ENCODE measurements at places on chromosomes 1 and 21.

DNA sequence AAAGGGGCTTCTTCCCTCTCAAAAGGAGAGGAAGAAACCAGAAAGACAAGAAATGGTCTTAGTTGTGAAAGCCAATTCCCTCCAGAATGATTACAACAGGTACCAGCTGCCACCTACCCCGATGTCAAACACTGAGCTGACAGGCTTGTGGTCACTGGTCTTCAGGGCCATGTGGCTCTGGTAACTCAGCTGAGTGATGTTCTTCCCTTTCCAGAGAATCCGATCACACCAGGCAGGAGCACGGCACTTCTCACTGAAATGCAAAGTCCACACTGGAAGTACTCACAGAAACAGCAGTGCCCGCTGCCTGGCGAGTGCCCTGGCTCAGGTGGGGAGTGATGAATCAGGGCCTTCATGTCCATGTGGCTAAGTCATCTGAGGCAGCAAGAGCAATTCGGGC lies 18.7 kb upstream of the MTF1 start:
- no peak for DNase-seq

DNA sequence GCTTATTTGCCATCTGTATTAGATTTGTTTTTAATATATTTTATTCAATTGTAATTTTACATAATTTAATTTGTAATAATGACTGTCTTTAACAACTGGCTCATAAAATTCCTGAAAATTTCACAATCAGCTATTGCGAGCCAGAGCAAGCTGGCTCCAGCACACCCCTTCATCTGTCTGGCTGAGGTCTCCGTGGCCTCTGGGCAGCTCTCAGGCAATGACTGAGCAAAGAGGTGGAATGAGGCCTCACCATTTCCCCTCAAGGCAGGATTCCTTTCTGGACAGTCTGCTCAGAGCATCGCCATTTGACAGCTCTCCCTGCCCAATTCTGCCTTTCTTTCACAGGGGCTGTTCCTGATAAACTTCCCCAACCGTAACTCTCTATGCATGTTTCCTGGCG lies 5.8 kb upstream of the KANK4 start:
- no peak for DNase-seq

GRCh38 chr1:167198518-167199133 lies 22.1 kb upstream of the POU2F1 start:
- no peak for DNase-seq

- no peak for DNase-seq
Observed at GRCh38 chr1:75980972-75981897, 49.0 kb upstream of the ASB17 start.

DNA sequence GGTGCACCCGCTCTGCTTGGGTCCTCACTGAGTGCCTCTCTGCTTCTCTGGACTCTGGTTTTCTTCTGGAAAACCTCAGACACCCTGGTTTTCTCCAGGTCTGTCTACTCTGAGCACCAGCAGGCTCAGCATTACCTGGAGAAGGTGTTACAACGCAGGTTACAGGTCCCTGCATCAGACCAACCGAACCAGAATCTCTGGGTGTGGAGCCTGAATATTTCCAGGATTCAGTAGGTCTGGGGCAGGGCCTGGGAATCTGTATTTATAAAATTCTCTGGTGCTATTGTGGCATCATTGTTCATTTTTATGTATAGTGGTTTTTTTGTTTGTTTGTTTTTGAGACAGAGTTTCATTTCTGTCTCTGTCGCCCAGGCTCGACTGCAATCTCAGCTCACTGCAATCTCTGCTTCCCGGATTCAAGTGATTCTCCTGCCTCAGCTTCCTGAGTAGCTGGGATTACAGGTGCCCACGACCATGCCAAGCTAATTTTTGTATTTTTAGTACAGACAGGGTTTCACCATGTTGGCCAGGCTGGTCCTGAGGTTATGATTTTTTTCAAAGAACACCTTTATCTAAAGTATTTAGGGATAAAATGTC lies 1.5 kb upstream of the SLC30A2 start:
- DNase-seq = no peak

DNA sequence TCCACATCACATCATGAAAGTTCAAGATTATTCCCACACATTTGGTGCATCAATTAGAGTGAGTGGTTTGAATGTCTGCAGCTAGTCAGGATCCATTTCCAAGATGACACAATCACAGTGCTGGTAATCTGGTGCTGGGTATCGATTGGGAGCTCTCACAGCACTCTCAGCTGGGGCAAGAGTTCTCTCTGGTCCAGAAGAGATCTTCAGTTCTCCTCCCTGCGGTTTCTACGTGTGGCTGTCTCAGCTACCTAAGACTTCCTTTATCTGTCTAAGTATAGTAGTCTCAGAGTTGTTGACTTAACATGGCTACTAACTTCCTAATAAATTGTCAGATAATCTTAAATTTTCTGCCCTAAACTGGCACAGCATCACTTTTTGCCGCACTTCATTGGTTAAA lies 358.0 kb upstream of the BRINP3 start:
- DNase-seq = no peak

DNA sequence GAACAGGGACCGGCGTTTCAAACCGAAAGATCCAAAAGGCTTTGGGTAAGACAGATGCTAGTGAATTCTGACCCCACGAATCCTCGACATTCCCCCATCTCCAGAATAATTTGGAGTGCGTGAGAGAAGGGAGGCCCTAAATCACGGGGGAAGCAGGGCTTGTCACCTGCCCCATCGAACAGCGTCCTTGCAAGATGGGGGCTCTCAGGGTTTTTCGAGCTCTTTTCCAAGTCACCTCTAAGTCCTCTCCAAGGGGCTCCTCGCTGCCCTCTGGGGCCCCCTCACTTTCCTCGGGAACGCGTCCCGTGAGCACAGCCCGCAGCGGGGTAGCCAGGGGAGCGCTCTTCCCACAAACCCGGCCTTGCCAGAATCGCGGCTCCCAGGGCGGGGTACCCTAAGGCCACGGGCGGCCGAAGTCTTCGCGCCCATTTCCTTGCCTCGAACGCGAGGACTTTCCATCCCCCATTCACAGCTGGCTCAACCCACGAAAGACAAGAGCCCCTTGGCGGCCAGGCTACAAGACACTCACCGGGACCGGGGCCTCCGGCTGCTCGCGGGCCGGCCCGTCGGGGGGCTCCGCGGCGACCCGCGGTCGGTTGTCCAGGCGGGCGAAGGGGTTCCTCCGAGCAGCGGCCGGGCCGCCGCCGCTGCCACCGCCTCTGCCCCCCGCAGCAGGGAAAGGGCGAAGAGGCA lies 546 bp downstream of the DONSON start:
- DNase-seq = no peak

DNA sequence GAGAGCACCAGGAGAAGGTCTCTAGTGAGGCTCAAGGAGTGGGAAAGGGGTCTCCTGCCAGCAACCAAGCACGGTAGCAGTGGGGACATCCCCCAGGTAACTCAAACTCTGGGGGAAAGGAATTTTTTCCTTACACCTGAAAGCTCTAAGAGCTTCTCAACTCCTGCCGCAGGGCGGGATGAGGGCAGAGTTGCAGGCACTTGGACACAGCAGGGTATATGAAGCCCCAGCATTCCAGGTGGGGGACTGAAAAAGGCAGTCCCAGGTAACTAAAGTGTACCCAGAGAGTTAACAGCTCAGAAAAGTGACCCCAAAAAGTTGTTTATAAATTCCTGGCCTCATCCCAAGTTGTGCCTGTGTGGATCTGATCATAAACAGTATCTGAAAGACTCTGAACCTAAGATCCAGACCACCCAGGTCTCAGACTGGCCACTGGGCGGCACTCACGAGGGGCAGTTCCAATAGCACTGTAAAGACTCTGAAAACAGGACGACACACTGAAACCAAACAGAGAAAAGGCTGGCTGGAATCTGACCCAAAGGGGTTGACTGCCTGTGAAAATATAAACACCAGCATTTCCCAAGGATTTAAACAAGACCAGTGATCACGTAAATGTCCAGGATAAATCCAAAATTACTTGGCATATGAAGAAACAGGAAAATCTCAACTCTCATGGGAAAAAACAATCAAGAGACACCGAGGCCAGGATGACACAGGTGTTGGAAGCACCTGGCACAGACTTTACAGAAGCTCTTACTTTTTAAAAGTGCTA lies 47.5 kb downstream of the HSF2BP start:
- no peak for DNase-seq

DNA sequence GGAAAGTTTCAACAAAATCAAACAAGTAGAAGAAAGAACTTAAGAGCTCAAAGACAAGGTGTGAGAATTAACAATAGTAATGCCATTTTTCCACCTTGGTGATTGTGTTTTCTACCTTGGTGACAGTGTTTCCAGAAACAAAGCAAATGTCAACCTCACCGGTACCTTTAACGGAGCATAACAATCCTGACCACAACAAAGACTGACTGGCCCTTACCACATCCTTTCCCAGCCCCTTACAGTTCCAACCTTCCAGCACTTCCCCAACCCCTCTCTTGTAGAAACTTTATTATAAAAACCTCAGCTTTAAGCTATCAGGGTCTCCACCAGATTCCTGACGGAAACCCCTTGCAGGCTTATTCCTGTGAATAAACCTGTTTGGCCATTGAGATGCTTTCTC lies 16.7 kb downstream of the STYXL2 start:
- DNase-seq = no peak

- DNase-seq = no peak
Observed at GRCh38 chr1:28887835-28888682, 26.3 kb upstream of the EPB41 start.

DNA sequence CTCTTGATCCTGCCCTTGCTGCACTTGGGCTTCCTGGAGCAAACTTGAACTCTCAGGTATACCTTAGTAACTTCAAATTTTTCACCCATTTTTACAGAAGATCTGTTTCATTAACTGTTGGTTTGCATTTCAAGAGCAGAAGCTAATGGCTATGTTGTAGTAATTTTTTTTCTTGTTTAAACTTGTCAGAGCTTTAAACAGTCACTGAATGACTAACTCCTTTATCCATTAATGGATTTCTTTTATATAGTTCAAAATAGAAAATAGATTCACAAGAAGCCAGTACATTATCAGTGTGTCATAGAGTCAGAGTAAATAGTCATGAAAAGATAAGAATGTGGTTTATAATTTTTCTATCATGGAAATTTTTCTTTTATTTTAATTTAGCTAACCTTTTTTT lies 13.6 kb downstream of the SRSF11 start:
- no peak for DNase-seq

DNA sequence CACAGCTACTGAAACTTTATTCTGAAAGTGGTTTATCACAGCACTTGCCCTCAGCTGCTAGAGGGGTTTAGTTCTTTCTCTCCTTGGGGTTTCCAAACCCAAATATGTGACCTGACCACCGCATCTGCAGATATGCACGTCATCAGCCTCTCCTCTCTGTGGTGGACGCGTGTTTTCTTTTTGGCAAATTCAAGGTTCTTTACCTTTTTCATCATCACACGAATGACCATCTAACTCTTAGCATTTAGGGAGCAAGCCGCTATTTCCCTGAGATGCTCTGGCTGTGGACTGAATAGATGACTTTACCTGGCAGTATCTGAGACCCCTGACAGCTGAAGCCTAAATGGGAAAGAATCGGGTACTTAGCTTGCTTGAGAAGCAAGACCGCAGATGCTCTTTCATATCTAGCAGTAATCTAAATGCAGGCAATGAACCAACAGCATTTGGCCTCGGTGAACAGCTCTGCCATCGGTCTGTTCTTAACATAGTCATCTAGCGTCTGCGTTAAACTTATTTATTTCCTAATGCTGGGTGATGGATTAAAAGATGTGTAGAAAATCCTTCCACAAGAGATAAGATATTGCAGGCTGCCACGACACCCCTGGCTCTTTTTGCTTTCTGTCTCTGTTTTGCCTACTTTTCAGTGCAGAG lies 463.4 kb downstream of the CAMTA1 start:
- no peak for DNase-seq

DNA sequence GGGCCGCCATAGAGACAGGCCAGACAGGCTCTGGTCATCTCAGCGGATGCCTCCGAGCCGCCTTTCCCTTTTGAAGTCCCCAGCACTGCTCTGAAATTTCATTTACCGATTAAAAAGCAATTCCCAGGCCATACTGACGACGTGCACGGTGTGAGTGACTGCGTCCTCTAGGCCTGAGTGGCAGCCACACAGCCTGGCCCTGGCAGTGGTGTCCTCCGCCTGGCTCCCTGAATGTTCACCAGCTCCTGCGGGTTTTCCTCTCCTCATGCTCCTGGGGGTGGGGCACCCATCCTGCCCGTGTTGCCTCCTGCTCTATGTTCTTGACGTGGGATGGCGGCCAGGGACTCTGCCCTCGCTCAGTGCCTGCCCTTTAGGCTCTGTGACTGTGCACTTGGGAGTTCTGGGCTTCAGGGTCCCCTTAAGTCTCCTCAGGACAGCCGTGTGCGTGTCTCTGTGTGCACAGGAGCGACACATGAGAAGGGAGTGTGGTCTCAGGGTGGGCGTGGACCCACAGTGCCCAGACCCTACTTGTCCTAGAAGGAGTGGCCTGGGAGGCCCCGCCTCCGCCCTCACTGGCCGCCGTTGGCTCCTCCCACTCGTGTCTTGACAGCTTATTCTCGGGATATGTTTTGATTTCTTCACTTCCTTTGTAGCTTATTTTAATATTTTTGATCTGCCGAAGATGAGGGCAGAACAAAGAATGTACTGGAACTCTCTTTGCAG lies 3.6 kb downstream of the SKI start:
- DNase-seq = peak; percentile 72

DNA sequence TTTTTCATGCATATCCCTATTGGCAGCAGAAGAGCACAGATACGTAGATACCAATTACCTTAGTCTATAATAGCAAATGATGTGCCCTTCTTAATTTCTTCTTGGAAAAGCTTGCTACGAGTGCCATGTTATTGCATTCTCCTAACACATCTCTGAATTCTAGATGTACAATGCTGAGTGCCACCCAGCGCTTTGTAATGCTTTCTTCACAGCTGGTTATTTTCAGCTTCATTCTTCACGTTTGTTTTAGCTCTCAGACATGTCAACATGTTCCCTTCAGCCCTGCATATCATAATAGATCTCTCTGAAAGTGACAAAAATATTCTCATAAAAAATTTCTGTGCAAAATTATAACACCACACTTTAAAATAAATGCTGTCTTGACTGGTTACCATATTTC lies 981.2 kb downstream of the TTLL7 start:
- no peak for DNase-seq

DNA sequence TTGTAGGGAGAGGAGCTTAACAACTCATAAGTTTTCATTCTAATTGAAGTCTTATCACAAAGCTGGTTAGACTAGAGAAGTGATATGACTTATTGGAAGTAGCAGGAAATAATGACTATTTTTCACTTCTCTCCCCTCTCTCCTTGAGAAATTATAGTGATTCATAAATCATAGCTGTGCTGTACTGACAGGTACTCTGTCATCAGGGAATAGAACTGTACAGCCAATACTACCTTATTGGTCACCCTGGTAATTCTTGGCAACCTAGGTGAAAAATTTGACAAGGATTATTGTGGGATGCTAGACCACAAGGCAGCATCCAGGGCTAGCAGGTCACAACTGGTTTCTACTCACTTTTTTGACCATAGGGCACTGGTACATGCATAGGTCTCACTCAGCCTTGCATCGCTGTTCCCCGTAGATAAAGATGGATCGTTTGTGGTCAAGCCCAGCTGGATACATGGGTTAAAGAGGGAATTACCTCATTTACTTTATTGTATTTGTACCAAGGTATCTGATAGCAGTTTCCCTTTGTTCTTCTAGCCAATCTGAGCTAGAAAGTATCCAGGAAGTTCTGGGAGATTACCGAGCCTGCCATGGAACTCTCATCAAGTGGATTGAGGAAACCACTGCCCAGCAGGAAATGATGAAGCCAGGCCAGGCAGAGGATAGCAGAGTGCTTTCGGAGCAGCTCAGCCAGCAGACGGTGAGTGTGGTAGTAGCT lies 113.6 kb downstream of the MACF1 start:
- DNase-seq = no peak

Data from CD8-positive, alpha-beta memory T cell (primary cell).